ENCODE measurements at places on chromosomes 12 and 14.
A peak's percentile ranks its signal among the peaks of the same experiment; 100 is the strongest.

DNA sequence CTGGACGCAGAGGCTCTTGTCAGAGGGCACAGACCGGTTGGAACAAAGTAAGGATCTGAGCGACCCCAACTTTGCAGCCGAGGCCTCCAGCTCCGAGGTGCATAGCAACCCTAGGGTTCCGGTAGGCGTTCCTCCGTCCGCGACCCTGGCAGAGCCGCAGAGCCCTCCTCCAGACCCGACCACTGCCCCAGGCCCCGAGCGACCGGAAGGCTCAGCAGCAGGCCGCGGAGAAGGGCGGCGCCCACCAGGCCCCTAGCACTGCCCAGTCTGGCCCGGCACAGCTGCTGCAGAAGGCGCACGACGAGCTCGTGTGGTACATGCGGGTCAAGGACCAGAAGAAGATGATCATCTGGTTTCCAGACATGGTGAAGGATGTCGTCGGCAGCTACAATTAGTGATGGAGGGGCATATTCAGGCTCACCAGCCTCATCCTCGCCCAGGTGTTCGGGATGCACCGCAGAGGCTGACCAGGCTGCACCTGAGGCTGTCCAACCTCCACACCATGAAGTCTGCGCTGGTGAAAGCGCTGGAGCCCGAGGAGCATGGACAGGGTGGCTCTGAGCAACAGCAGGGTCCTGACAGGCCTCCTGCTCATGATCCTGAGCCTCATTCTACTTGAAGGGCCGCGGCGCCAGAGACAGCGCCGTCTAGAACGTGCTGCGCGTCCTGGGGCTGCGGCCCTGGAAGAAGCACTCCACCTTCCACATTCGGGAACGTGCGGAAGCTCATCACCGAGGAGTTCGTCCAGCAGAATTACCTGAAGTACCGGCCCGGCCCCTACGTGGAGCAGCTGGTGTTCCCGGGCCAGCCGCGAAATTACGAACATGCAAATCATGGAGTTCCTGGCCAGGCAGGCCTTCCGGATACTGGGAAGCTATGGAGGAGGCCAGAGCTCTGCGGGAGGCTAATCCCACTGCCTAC, 24.5 kb downstream of the CAPS2 start:
- DNase-seq, result no peak

DNA sequence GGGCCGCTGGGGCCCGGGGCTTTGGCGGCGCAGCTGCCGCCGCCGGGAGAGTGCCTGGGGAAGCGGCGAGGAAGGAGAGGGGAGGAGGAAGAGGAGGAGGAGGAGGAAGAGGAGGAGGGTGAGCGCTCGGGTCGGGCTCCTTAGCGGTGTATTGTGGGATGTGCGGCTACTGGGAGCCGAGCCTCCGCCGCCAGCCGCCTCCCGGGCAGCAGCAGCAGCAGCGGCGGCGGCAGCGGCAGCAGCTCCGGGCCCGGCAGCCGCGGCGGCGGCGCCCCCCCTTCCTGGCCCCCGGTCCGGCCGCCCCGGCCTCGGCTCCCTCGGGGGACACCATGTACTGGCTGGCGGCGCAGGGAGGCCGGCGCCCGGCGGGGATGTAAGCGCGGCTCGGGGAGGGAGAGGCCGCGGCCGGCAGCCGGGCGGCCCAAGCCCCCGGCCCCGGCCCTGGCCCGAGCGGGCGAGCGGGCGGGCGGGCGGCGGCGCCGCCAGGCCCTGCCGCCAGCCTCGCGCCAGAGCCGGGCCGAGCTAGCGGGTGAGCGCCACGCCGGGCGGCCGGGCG, at the start of gene SETD1B:
Gene SETD1B (plus strand): TSS at position 149 of the 556 bp plus-strand sequence. CDS start 729 bp downstream, outside the sequence.
- peak; percentile 75 for DNase-seq

- peak; percentile 27 for DNase-seq
Measured at GRCh38 chr12:52813885-52814709, at the start of gene KRT4. TSS of gene KRT4 (minus strand) at chr12:52814116. CDS start at chr12:52814058, 58 bp downstream.

GRCh38 chr14:61103541-61104339, 122.7 kb downstream of the SLC38A6 start:
- DNase-seq, result peak; percentile 94

GRCh38 chr12:128314611-128315010, 47.6 kb downstream of the TMEM132C start:
- no peak for DNase-seq

- DNase-seq, result peak; percentile 66
Measured at GRCh38 chr12:24991209-24992049, 42.5 kb upstream of the BCAT1 start.

DNA sequence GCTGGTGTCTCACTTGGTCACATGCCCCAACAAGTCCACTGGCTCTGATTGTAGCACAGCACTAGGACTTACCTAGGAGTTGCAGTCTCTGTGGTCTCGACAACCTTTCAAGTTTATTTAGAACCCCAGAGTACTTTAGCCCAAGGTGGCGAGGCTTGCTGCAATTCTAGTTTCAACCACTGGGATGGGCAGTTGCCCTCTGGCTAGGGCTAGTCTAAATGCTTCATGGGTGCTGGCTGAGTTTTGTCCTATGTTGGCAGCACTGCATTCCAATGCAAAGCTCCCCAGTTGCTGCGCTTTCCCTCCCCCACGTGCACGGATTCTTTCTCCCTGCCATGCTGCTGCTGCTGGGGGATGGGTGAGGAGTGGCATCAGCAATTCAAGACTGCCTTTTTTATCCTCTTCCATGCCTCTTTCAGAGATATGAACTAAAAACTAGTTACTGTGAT, 207.9 kb downstream of the SYNE2 start:
- DNase-seq, result peak; percentile 28

DNA sequence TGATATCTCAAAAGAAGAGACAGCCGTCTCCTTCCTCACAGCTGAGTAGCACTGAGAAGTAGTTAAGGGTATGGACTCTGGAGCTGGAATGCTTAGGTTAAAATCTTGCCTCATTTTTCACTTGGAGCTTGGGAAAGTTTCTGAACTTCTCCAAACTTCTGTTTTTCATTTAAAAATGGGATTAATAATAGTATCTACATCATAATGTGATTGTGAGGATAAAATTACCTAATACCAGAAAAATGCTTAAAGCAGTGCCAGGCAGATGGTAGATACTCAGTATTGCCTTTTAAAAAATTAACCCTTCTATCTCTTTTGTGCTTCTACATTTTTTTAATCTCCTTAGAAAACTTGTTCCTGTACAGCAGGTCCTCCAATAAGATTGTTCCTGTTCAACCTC, 63.1 kb downstream of the A2M start:
- no peak for DNase-seq

GRCh38 chr12:98737322-98737712, 92.2 kb downstream of the APAF1 start:
- DNase-seq, result no peak

DNA sequence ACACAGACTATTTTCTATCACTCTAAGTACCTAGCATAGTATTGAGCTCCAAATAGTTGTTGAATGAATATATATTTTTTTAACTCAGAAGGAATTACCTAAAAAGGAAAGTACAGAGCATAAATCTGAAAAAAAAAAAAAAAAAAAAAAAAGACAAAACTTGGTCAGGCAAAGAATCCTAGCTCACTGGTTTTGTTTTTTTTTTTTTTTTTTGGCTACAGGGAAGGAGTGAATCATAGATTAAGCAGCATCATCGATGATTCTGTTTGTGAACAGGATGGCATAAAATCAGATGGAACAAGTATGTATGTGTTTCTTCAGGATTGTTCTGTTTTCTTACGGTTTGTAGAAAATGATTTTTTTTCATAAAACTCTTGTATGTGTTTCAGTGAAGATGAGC, 66.1 kb upstream of the BCAT1 start:
- DNase-seq, result no peak

GRCh38 chr14:101973356-101973755, 9.0 kb downstream of the DYNC1H1 start:
- DNase-seq, result no peak

DNA sequence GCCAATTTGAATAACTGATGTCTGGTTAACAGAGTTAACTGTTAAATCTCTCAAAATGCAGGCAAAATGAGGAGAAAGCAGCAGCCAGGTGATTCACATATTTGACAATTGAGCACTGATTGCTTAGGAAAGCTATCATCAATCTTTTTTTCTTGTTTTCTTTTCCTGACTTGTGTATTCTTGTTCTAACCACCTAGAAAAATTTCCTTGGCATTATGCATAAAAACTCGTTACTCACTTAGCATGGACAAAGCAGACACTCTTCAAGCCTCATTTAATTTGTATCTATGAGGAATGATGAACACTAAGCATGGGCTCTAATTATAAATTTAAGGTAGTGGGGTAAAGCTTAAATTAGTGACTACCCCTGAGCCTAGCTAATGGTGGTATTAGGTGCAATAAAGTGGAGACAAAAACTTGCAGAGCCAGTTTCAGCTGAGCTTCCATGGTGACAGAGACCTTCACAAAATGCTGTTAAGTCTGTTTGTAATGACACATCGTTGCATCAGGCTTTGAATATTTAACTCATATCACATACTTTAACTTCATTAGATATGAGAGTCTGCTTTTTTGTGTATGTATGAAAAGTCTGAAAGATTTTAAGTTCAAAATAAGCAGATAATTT, 52.0 kb downstream of the RASSF9 start:
- no peak for DNase-seq

DNA sequence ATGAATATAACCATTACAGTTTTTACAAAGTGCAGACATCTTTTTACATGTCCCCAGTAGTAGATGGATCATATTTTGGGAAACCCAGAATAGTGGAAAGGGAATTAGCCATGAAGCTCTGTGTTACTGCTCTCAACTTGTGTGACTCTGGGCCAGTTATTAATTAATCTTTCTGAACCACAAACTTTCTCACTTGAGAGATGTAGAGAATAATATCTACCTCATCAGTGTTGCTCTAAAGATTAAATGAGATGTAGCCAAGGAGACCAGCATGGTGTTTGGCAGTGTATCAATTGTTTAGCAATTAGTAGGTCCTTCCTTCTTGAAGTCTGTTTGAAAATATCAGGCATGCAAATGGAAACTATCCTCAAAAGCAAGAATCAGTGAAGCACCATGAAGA, 169.2 kb downstream of the TMTC2 start:
- DNase-seq, result no peak

Data from cardiac muscle cell (in vitro differentiated cells and primary cell).